Sciatic nerve (tissue), 2 donors: ENCODE measurements at places on chromosomes 16 and 17. TPM values are rescaled to one million over a fixed set of nuclear protein-coding genes. Genes with fewer than 3 reads are reported as not detected.

- peak; percentile 59 for DNase-seq
Measured at GRCh38 chr17:52106638-52107261, 51.8 kb downstream of the CA10 start.

GRCh38 chr16:83958137-83958845, 5.3 kb downstream of the OSGIN1 start:
- DNase-seq = no peak

- no peak for DNase-seq
Measured at GRCh38 chr17:2946144-2946543, 117.3 kb downstream of the OR1D5 start.

- DNase-seq = no peak
Measured at GRCh38 chr17:49214676-49215360, 4.3 kb downstream of the ABI3 start.

DNA sequence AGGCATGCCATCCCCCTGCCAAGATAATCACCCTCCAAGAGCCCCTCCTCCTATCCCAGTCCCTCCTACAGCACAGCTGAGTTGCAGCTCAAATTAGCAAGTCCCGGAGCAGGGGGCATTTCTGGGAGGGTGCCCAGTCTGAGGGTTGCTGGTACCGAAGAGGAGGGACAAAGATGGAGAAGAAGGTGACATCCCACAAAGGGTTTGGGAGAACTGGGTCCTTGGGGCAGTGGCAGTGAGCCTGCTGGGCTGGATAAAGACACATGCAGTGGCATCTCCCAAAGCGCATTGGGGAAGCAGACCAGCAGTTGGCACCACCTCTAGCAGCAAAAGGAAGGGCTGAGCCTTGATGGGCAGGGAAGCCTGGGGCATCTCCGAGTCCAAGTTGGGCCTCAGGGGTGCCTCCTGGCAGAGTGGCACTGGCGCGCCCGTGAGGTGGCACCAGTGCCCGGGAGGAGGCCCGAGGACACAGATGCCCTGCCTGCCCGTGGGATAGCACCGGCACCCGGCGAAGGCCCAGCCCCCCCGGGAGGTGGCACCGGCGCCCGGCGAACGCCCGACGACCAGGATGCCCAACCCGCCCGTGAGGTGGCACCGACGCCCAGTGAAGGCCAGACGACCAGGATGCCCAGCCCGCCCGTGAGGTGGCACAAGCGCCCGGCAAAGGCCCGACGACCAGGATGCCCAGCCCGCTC, 622 bp downstream of the TOM1L2 start:
- peak; percentile 77 for DNase-seq

- DNase-seq = no peak
Measured at GRCh38 chr16:10678655-10679054, 16.1 kb downstream of the TEKT5 start.

GRCh38 chr17:17966399-17966798, 5.8 kb downstream of the TOM1L2 start:
- DNase-seq = no peak

GRCh38 chr16:89330177-89330856, 112.8 kb downstream of the ZNF778 start:
- no peak for DNase-seq

GRCh38 chr16:86910161-86910769, 331.9 kb downstream of the FOXL1 start:
- no peak for DNase-seq

DNA sequence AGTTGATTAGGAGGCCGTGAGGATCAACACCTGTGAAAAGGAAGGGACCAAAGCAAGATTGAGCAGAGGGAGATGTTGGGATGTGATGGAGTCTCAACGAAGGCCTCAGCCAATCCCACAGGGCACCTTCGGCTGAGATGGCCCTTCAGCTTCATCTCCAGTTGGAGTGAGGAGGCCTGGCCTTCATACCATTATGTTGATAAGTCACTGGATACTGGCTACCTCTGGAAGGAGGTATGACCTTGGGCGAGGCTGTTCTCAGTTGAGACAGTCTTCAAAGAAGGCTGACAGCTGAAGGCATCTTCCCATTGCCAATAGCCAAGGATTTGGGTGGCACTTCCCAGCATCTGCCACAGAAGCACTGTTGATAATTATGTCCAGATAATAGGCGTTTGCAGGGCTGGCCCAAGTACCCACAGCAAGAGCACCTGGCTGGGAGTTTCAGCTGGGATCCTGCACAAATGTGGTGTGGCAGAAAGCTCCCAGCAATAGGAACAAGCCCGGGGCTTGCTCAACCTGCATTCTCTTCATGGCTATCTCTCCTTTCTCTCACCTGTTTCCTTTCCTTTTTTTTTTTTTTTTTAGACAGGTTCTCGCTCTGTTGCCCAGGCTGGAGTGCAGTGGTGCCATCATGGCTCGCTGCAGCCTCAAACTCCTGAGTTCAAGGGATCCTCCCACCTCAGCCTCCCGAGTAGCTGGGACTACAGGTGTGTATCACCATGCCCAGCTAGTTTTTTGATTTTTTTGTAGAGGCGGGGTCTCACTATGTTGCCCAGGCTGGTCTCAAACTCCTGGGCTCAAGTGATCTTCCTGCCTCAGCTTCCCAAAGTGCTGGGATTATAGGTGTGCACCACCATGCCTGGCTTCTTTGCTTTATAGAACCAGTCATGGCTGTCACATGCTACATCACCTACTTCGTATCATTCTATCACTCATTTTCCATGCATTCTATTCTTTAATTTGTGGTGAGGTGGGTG, 18.2 kb upstream of the MAP3K14 start:
- peak; percentile 22 for DNase-seq

Gene ATP2A1
- 0.89 TPM for total RNA-seq
